ENCODE measurements at places on chromosomes 4 and X.

DNA sequence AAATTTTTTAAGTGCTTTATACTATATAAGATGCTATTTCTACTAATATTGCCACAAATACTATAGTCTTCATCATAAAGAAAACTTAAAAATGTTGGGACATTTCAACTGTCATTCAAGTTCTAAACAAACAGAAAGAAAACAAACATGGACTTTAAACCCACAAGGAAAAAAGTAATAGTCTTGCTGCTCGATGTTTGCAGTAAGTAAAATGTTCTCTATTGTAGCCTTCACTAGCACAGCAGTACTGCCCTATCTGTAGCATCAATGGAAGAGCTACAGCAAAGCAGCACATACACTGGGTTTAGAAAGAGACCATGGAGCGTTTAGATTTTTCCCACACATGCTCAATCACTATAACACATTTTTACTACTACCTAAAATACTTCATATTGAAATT, 146.8 kb downstream of the KLHL13 start:
- no peak for DNase-seq

GRCh38 chrX:47278691-47279090, 45.9 kb downstream of the USP11 start:
- DNase-seq = no peak

DNA sequence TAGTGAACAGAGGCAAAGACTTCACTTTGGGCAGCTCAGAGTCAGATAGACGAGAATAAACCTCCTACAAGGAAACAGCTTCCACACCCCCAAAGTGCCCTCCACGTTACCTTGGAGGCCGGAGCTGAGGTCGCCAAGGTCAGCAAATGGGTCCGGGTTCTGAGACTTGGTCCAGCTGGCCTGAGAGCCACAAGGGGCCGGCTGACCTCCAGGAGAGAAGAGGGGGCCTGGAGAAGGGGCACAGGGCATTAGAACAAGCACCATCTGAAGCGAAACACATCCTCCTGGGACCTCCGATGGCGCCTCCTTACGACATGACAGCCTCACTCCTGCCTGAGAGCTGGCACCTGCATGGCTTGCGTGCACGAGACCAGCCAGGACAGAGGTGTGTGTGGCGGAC, 33.6 kb upstream of the CPLX1 start:
- DNase-seq = peak; percentile 2

GRCh38 chr4:123786920-123787319, 390.3 kb downstream of the SPRY1 start:
- DNase-seq = peak; percentile 58

- DNase-seq = no peak
Measured at GRCh38 chr4:189021831-189022230, 882.6 kb downstream of the TRIML1 start.

DNA sequence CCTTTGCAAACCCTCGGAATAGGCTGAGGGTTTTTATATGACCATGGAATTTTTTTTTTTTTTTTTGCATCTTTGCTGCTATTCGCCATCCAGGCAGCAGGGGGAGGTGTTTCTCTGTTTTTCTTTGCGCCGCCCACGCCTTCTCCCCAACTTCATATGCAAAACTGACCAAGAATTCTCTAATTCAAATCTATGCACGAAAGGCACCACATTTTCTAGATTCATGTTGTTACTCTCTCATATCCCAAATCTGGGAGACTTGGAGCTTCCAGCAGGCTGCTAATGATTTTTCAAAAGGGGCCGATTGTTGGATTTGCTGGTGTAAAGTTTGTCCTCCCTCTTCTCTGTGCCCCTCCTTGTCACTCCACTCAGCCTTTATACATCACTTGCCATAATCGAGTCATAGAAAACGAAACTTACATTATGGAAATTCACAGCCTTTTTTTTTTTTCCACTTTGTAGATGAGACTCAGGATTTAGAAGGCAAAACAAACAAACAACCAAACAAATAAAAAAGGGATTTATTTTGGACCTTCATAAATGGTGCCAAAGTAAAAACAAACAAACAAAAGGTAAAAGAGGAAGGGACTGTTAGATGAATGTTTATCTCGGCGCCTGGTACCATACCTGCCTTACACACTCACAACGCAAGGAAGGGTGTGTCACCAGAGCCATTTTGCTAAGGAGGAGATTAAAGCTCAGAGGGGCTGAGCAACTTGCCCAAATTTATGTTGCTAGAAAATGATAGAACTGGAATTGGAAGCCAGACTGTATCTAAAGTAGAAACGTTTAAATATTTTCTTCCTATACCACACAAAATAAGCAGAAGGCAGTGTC, 29.3 kb upstream of the BOD1L1 start:
- peak; percentile 67 for DNase-seq

DNA sequence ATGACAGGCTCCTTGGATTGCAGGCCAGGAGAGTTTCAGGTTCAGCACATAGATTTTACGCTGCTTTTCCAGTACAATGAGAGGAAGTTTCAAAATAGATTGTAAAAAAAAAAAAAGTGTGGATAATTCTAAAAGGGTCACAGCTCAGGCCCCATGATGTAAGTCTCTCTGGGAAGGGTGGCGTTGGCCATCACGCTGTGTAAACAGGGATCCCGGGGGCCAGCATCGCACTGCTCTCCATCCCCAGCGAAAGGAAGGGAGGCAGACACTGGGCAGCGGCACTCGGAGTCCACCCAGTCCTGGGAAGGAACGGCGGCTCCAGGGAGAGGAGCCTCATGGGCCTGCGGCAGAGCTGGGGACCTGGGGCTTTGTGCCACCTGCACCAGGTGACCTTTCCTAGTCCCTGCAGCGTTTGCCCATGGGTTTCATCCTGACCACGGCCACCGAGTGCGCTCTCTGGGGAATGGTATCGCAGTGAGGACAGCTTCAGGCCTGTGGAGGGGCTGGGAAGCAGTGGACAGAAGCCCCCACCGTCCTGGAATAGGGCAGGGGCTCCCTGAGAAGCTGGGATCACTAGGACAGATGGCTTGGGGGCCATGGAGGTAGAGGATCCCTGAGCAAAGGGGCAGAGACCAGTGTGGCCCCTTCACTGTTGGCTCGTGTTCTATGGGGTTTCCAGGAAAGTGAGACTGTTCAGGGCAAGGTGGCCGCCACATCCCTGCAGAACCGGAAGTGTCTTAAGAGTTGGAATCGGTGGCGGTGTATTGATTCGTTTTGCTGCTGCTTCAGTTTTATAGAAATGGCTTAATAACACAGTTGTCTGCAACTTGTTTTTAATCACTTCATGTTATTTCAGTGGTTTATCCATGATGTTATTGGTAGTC, 38.9 kb downstream of the RGS12 start:
- peak; percentile 53 for DNase-seq

DNA sequence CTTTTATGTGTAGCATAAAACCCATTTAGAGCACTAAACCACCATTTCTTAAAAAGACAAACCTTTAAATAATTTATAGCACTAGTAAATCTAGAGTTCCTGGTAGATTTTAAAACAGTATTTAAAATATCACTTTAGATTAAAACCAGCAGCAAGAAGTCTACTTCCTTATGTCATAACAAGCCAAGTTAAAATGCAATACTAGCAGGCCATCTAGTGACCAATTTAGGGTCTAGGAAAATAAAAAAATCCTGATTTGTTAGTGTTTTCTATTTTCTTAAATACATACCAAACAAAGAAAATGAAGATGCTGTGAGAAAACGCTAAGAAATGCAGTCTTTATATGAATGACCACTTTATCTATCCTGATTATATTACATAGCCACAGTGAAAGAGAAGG, 53.9 kb downstream of the PAPSS1 start:
- DNase-seq = no peak

GRCh38 chr4:25656031-25656430, 380 bp downstream of the SLC34A2 start:
- DNase-seq = no peak

- DNase-seq = no peak
Measured at GRCh38 chr4:150355858-150356455, 226.0 kb upstream of the MAB21L2 start.

DNA sequence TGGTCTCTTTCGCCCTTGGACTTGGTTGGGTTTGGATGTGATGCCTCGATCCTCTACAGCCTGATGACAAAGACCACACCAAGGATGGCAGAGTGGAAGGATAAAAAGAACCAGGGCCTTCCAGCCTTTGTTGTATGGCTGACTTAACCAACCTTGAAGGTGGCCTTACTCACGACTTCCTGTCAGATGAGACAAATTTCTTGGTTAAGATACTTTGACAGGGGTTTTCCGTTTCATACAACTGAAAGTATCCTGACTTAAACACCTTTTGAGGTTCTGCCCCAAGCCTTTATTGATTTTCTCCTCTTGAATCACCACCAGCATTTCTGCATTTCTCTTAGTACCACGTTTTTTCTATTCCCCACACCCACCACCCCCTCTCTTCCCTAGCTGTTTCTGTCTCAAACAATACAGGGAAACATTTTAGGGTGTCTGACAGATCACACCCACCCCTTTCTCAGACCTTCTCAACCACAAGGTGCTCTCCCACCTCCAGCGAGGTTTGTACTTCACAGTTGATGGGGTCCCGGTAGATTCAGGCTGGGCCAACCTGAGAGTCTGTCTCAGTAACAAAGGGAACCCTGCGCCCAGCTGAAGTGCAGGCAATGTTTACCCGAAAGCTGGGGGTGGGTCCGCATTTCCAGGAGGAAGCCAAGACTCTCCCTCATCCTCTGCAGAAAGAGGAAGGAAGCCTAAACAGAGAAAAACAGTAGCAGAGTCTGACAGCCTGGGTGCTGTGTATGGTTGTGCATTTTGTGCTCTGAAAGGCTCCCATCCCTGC, 5.0 kb upstream of the TSPAN5 start:
- no peak for DNase-seq

DNA sequence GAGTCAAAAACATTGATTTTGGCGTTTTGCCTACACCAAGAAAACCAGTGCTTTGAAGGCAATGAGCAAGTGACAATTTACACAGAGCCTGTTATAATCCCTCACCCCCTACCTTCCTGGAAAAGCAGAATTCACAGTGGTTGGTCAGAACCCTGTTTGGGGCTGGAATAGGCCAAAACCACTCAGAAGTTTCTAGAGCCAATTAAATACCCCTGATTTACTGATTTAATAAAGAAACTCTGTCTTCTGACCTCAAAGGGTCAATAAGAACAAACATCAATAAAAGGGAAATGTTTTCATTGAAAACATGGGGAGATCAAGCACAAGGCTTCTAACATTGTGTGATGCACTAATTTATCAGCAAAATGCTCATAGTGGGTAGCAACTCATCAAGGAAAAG, 116.3 kb downstream of the UNC5C start:
- DNase-seq = no peak

DNA sequence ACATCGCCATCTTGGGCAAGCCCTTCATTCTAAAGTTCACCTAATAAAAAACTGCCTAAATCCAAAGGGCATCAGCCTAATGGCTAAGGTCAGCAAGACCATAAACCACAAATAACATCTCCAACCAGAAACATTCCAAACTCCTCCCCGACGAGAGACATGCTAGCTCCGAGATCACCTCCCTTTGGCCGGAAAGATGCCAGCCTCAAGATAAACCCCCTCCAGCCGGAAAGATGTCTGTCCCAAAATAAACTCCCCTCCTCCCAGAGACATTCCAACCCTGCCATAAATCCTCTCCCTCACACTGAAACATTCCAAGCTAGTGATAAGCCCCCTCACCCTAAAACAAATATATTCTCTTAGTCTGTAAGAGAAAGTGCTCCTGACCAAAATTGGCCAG, 13.3 kb upstream of the DYNLT3 start:
- no peak for DNase-seq

- DNase-seq = no peak
Measured at GRCh38 chrX:104351173-104351769, 96.5 kb upstream of the ESX1 start.

GRCh38 chr4:102137217-102137616, 208.1 kb downstream of the SLC39A8 start:
- DNase-seq = no peak

DNA sequence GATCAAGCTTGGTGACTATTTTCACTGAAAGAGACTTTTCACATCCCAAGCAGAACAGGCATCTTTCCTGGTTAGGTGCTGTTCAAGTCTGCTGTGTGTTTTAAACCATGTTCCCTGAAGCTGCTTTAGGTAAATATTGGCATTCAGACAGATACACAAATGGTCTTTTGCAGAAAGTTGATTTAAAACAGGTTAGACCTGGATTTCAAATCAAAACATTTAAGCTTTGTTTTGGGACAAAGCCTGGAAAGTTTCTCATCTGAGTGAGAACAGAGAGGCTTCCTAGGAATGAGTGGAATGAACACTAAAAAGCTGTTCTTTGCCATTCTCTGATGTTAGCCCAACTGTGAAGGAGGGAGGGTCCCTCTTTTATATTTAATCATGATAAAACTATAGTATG, 10.1 kb downstream of the ANXA3 start:
- no peak for DNase-seq

GRCh38 chrX:133966199-133966598, 19.2 kb downstream of the GPC3 start:
- DNase-seq = no peak
